ENCODE measurements at places on chromosomes 4 and X.

DNA sequence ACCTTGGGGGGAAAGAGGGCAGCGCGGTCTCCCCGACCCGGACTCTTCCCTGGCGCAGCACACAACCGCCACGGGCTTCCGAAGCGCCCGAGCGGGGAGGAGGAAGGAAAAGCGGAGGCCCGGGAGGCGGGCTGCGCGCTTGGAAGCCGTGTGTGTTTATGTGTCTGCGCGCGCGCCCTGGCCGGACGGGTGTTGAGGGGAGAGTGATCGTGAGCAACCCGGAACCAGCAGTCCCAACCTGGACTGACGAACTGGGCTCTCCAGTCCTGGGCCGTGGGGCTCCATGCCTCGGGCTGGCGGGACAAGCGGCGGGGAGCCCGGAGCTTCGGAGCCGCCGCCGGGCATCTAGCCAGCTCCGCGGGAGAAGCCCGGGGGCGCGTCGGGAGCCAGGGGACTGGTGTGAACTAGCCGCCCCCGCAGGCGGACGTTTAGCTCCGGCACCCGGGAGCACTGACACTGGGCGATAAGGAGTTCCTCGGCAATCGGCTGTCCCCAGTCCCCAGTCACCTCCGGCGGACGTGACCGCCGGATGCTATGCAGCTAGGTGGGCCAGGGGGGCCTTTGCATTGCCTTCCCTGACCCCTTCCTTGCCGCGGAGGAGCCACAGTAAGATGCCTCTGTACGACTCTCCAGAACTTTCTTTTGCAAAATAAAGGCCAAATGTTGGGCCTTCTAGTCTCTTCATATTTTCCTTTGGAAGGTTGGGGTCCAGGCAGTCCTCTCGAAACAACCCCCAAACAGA, 74.8 kb upstream of the BCOR start:
- DNase-seq = no peak

DNA sequence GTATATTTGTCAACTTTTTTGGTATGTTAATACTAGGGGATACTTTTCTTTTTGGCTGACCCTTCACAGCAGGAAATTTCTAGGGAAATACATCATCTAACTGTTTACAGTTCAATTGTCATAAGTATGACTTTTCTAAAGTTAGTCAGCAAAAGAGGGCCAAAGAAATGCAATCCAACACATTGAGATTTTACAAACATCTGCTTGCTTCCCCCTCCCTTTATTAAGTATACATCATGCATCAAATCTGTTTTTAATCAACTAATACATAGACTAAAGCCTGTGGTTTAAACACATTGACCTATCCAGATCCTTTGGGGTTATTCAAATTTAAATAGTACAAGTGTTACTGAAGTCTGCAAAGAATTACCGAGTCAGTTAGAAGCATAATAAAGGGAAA, 93.9 kb downstream of the MID1 start:
- DNase-seq = peak; percentile 49

GRCh38 chr4:24203926-24204325, 314.1 kb upstream of the PPARGC1A start:
- DNase-seq = no peak

- no peak for DNase-seq
These were observed 62.2 kb downstream of the TIGD2 start for GRCh38 chr4:89173336-89174090.

GRCh38 chr4:185099024-185099682, 43.9 kb upstream of the SLC25A4 start:
- DNase-seq = peak; percentile 41

GRCh38 chr4:99405433-99406115, 29.6 kb downstream of the ADH7 start:
- DNase-seq = peak; percentile 77

DNA sequence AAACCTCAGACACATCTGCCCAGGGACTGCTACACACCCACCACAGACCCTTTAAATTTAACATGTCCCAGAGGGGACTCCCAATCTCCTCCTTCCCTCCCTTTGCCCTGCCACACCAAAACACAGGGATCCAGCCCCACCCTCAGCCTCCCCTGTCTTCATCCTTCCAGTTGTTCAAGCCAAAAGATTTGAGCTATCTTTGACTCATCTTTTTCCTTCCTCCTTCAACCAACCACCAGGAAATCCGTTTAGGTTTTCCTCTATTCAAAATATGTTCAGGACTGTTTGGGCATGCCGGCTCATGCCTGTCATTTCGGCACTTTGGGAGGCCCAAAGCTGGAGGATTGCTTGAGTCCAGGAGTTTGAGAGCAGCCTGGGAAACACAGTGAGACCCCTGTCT, 6.9 kb upstream of the STK32B start:
- no peak for DNase-seq

- no peak for DNase-seq
These were observed 99.8 kb upstream of the TEX13D start for GRCh38 chrX:124232523-124233201.

DNA sequence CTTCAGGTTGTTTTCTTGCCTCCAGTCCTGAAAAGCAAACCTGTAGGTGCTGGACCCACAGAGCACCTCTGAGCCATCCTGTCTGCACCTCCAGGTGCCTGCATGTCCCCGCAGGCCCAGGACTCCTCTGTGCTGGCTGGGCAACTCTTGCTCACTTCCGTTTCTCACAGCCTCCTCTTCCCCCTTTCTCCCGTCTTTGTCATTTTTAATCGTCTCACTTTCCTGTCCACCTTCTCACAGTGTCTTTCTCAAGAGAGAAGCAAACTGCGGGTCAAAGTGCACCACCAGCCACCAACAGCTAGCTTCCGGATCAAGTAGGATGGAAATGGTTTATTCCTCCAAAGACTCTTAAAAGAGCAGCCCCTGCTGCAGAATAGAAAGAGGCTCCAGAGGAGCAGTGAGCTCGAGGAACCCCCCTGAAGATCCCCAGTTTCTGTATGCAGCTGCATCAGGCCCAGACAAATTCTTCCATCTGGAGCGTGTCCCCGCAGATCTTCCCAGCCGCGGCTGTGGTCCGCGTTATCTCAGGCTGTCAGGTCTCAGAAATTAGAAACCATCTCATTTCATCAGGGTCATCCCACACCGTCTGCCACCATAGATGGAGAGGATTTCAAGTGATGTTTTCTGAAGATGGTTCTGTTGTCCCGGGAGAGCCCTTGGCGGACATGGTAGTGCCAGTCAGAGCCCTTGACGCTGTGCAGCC, 87.7 kb downstream of the FHDC1 start:
- DNase-seq = no peak

DNA sequence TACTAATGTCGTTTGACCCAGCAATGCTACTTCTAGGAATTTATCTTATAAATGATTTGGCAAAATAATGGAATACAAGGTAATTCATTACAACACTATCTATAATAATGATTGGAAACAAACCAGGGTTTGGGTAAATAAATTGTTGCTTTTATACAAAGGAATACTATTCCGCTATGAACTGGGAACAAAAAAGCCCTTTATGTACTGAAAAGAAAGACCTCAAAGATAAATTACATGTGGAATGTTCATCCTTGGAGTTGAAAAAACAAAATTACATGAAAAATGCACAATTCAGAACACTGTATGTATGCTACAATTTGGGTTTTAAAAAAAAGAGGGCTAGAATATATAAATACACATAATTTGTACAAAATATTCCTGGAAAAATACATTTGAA, 5.2 kb upstream of the NUP54 start:
- DNase-seq = no peak

DNA sequence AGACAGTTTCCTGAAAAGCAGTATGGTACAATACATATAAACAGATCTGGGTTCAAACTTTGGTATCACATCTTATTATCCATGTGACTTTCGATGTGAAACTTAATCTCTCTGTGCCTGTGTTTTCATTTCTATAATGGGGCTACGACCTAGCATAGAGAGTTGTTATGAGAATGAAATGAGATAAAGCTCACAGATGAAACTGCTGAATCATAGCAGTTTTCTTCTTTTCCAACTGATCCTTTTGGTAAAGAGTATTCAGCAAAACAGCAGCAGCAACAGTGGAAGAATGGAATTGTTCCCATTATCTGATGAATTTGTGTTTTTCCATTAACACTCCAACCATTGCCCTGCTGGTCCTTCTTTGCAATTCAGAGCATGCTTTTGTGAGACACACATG, 16.3 kb downstream of the AMBN start:
- DNase-seq = no peak

- no peak for DNase-seq
These were observed 133.2 kb downstream of the ENOX2 start for GRCh38 chrX:130769835-130770234.

DNA sequence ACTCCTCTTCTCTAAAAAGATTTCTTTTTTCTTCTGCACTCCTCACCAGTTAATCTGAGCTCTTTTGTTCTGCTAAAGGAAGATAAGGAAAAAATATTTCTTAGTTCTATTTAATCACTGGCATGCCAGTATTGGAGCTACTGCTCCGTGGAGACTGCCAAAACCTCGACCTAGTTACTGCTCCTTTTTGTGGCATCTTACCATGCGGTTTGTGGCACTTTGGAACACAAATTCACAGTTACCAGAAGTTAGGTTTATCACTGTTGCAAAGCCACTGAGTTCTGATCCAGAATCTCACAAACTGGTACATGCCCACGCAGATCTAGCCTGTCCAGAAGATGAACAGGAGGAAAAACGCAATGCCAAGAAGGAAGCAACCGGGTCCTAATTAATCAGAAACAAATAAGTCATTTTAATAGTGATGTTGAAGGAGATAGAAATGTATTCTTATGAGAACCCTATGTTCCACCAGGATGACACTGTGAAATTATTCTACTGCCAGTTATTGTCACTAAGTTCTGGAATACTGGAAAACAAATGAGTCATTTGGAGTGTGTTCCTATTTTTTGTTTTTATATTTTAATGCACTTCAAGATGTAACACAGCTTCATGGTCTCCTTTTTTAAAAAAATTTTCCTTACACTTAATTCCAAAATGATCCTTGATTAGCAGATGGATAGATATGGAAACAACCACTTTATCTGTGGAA, 106.7 kb upstream of the GK2 start:
- DNase-seq = no peak

Data from muscle of back (tissue), 13 donors.